NCI-H146 (cell line): ENCODE measurements at places on chromosomes 7 and 10.

GRCh38 chr10:6716516-6716915, 136.4 kb upstream of the PRKCQ start:
- DNase-seq: no peak

DNA sequence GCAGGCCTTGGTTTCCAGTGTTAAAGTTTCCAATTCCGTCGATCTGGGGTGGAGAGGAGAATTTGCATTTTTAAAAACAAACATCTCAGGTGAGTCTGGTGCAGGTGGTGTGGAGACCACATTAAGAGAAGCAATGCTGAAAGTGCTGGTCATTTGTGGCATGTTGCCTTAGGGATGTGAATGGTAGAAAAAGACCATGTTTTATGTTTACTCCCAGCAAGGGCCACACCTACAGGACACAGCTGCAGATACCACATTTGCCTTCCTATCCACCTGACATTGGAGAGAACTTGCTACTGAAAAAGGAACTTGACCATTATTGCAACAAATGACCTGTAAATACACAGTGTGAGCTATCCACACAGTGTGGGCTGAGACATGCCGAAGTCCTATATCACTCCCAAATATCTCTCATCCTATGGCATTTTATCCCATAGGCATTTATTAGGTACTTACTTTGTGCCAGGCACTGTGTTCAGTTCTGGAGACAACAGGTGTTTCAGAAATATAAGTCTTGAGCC, 183.1 kb downstream of the NRP1 start:
- DNase-seq: no peak

GRCh38 chr10:76036962-76037361, 605.5 kb downstream of the LRMDA start:
- DNase-seq: no peak

DNA sequence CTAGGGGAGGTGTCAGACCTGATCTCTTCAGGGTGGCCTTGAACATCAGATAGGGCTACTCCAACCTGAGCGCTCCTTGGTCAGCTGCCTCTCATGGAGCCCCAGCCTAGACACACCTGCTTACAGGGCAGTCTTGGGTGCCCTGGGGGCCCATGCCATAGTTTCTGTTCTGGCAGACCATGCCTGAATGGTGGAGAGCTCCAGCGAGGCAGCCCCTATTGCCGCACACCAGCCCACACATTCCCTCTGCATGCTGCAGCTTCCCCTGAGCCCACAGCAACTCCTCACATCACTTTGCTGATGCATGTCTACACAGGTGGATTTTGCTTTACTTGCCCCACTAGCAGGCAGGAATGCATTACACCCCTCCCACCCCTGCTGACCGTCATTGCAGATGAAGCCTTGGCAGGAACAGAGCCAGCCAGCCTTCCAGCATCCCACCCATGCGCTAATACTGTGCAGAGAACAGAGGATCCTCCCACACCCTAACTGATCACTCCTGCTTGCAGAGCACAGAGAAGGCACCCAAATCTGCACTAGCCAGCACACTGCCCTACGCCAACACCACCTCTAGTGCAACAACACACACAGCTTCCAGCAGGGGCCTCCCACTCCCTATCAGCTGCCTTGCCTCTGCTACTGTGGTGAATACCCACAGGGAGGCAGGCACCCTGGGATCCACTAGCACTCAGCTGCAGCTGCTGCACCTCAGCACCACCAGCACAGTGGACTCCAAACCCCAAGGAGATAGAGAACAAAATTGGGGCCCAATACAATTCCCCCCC, 43.0 kb upstream of the GRM3 start:
- no peak for DNase-seq

GRCh38 chr7:70583965-70584883, 547.7 kb upstream of the GALNT17 start:
- no peak for DNase-seq

DNA sequence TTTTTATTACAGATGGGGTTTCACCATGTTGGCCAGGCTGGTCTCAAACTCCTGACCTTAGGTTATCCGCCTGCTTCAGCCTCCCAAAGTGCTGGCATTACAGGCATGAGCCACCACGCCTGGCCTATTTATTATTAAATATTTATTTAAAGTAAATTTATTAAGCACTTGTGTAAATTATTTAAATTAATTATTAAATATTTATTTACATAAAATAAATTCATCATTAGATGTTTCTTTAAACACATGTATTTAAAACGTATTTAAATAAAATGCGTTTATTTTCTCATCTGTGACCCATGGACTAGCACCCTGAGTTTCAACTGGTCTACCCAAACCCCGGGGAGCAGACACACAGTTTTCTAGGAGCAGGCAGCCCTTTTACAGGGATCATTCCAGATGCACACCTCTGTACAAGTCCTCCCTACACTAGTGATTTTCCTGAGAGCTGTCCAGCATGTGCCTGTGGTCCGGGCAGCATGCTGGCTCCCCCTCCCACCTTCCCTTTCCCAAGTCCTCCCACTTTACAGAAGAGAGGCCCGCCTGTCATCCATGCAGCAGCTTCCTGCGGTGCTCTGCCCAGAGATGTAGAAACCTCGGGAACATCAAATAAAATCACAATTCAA, 89.2 kb upstream of the ATP6V0A4 start:
- DNase-seq: no peak

DNA sequence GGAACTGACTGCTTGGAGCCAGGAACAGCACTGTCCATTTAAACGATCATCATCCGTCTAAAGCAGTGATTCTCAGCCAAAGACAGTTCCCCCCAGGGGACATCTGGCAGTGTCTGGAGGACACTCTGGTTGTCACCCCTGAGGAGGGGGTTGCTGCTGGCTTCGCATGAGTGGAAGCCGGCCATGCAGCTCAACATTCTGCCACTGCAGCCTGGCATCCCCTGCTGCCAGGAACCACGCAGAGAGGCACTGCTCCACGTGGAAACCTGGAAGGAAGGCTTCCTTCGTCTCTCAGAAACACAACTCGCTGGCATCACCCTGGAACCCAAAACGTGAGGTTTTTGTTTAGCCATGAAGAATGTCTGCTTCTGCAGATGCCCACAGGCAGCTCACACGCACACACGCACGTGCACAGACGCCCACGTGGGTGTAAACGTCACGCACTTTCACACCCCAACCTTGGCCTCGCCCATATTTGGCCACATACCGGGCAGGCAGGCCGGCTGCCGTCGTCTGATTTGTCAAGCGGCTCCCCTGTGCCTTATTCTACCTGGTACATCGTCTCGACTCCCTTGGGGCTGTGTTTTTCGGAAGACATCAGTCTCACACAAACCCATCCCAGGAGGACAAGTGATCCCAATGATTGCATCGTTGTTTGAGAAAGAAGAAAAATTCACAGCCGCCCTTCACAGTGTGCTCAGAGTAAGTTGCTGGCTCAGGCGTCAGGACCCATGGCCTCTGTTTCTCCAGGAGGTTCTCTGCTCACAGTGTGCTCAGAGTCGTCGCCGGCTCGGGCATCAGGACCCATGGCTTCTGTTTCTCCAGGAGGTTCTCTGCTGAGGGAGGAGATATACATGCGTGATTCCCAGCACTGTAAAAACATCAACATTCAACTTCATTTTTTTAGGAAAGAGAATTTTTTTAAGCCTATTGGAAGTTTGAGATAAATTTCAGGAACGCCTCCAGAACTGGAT, 127.2 kb upstream of the PPP2R2D start:
- no peak for DNase-seq

DNA sequence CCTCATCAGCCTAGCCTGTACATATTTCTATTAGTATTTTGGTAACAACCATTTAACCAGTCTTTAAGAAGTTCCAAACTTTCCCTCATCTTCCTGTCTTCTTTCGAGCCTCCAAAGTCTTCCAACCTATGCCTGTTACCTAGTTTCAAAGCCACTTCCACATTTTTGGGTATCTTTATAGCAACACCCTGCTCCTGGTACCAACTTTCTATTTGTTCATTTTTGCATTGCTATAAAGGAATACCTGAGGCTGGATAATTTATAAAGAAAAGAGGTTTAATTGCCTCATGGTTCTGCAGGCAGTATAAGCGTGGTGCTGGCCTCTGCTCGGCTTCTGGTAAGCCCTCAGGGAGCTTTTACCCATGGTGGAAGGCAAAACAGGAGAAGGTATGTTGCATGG, 578.8 kb upstream of the AUTS2 start:
- no peak for DNase-seq

DNA sequence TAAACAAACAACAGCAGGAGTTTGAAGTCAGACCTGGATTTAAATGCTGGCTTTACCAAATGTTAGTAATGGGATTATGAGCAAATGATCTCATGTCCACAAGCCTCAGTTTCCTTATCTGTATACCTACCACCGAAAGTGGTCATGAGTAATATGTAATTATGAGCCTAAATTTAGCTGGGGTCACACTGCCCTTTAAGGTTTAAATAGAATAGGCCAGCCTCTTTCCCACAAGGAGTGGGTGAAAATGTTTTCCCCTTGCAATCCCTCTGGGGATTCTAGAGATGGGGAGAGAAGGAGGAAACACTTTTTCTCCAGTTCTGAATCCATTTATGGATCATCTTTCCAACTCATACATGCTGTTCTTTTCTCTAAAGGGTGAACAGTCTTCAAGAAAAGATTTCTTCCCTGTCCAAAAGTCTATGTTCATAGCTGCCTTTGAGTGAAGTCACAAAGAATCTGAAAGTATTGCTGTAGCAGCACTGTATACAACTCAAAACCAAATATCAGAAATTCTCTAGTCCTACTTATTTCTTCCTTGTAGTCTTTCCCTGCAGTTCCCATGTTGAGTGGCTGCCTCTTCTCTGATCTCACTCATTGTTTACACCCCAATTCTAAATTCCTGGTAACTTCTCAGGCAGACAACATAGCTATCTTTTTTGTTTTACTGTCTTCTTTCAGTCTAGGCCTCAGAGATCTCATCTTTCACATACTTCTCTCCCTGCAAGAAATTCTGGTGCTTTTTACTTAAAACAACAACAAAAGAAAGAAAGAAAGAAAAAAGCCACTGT, 7.4 kb upstream of the TSPAN12 start:
- DNase-seq: no peak

- DNase-seq: peak; percentile 53
Observed at GRCh38 chr7:123666492-123666891, 10.8 kb downstream of the LMOD2 start.

DNA sequence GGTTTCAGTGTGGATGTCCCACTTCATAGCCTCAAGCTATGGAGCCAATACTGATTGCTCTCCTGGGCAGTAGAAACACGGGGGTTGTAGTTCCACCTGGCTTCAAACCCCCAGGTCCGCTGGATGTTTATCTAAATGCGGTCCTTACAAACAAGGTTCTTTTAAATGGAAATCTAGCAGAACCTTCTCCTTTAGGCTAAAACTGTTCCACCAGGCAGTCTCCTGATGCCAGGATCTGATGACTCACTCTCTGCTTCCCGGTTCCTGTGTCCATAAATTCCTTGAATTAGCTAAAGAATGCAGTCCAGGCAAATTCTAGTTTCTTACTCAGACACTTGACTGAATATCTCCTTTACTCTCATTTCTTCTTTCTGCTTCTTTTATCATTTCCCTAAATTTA, 108.4 kb upstream of the FAM3C start:
- DNase-seq: no peak

DNA sequence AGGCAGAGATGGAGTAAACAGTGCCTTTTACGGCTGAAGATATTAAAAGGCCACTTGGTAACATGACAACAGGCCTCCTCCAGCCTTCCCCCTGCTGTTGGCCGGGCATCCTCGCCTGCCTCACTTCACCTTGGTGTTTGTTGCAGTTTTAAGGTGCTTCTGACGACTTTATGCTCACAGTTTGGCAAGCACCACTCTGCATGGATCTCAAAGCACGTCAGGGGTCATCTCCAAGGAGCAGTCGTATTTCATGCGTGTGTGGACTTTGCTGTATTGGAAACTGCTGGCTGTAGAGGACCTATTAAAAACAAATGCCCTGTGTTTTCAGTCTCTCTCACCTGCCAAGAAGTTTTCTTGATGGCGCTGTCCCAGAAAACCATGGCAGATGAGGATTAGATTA, 483.1 kb downstream of the RPS24 start:
- no peak for DNase-seq

GRCh38 chr7:46315891-46316290, 394.8 kb upstream of the IGFBP3 start:
- no peak for DNase-seq

DNA sequence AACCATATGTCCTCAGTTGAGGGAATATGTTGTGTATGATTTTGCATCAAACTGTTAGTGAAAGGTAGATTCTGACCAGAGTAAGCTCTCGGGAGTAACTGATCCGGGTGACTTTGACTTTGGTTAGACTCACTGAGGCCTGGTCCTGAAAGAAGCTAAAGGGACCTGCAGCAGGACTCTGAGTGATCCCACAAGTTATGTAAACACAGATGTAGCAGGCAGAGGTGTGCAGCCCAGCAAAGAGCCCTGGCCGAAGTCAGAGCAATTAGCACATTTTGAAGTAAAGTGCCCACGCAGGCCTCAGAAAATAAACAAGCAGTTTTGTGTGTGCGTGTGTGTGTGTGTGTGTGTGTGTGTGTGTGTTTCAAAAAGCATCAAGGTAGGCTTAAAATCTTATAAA, 245.6 kb upstream of the FERD3L start:
- peak; percentile 50 for DNase-seq

- no peak for DNase-seq
Observed at GRCh38 chr7:22430457-22430856, 69.5 kb downstream of the STEAP1B start.

DNA sequence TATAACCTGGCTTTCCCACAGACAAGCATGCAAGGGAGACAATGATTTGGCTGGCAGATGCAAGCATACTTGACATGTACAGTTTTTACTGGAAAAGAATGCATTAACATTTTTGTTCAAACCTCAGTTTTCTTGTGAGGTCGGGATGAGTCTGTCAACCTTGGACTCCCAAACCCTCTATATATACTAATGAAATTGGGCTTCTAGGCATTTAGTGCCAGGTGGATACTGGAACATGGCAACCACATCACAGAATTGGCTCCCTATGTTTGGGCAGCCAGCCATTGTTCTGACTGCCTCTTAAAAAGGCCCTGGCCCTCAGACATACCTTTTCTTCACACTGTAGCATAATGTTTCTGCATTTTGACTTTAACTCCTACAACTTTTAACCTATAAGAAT, 39.1 kb downstream of the CDK6 start:
- no peak for DNase-seq

DNA sequence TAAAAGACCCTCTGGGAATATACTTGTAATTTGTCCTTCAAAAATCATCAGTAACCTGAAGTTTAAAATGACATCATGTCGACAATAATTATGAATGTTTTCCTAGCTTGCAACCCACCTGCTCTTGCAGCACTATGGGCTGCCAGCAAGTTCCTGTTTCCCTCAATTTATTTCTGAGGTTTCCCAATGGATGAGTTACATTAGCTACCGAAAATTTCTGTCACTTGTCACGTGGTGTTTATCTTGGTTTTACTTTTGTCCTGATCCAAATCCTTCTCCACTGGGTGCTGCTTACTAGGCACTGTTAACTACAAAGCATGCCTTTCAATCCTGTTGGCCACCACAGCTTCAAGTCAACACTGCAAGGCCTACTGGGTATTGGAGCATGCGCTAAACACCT, 31.5 kb downstream of the GIMAP8 start:
- no peak for DNase-seq

DNA sequence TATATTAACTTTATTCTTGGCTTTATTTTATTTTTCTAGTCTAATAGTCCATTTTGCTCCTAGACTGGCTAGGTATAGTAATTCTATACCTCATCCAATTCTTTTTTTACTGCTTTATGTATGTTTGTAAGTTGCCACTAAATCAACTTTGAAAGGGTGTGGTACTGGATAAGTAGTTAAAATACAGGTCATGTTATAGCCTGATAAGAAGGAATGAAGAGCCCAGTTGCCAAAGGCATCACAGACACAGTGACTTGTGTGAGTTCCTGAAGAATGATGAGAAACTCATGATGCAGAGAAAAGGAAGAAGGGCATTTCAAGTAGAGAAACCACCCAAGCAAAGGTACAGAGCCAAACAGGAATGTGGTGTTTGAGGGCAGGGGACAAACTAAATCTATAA, 27.3 kb downstream of the NAPEPLD start:
- DNase-seq: no peak
